Daoy (cell line): ENCODE measurements at places on chromosomes 5 and 9.

DNA sequence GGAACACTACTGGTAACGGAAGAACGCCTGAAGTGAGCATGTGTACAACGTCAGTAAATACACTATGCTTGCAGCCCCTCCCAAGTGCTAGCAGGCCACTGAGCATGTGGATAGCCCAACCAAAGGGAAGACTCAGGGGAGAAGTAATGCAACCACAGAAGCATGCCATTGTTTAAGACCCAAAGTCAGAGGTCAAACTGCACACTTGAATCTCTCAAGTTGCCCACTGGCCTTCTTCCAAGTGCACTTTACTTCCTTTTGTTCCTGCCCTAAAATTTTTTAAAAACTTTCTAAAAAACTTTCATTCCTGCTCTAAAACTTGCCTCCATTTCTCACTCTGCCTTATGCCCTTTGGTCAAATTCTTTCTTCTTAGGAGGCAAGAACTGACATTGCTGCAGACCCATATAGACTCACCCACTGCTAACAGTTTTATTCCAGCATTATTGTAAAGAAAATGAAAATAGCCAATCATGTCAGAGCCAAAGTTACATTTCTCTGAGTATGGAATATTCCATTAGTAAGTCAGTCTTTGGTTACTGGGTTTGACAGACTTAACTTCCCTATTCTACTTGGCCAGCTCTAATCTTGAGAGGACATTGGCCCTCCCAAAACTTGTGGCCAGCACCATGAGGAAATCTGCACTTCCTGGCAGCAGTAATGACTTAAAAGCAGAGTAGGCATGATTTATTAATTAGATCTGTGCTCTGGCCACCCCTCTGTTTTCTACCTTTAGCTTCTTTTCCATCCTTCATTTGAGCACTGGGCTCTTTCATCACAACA is 76.9 kb downstream of the TSSK1B start:
- DNase-seq, result no peak

DNA sequence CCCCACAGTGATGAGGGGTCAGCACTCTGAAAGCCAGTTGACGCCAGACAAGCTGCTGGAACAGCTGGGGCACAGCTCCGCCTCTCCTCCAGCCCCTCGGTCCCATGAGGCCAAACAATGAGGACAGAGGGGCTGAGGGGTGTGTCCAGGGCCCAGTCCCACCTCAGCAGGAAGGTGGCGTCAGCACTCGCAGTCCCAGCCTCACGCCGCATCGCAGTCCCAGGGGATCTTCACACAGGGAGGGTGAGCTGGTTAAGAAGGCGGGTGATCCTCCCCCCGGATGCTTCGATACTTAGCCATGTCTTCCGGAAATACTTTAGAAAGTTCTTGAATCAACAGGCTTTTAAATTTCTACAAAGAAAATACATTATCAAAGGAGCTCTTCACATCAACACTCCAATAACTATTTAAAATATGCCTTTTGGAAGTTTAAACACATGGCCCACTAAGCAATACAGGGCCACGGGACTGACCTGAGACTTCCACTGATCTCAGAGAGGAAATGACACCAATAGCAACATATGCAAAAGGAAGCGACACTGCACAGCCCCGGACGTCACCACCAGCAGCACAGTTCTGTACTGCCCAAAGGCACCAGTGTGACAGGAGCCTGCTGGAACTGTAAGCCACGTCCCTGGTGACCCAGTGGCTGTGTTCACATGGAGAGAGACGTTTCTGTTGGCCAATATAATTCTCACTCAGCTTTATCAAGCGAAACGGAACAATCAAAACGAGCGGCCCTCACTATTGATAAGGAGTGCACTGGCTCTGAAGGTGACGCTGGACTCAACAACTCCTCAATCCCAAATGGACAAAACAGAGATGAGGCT is 5.9 kb downstream of the MED10 start:
- DNase-seq, result no peak

- no peak for DNase-seq
Observed at GRCh38 chr5:139979943-139980342, 63.2 kb downstream of the NRG2 start.

DNA sequence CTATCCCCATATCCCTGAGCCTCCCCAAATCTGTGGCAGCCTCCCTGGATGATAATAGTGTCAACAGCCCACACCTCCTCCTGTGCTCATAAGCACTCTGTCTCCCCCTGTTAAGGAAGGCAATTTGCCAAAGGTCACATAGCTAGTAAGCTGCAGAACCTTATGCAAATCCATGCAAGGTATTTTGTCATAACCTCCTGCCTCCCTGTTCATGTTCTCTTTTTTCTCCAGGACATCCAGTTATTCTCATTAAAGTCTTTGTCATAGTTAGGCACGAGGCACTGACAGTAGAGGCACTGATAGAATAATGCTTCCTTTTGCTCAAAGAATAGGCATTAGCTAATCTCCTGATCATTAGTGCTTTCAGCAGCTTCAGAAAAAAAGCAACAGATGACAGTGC is 10.2 kb upstream of the AUH start:
- no peak for DNase-seq
